ENCODE measurements at places on chromosomes 2 and 18. TPM values are rescaled to one million over a fixed set of nuclear protein-coding genes. Genes with fewer than 3 reads are reported as not detected.

The KCNG2 gene
- 0.18 TPM for total RNA-seq

- no peak for ATAC-seq
These were observed 20.2 kb downstream of the PRKAG3 start for GRCh38 chr2:218811382-218811781.

GRCh38 chr2:11750917-11751316, 4.5 kb downstream of the LPIN1 start:
- ATAC-seq: no peak

DNA sequence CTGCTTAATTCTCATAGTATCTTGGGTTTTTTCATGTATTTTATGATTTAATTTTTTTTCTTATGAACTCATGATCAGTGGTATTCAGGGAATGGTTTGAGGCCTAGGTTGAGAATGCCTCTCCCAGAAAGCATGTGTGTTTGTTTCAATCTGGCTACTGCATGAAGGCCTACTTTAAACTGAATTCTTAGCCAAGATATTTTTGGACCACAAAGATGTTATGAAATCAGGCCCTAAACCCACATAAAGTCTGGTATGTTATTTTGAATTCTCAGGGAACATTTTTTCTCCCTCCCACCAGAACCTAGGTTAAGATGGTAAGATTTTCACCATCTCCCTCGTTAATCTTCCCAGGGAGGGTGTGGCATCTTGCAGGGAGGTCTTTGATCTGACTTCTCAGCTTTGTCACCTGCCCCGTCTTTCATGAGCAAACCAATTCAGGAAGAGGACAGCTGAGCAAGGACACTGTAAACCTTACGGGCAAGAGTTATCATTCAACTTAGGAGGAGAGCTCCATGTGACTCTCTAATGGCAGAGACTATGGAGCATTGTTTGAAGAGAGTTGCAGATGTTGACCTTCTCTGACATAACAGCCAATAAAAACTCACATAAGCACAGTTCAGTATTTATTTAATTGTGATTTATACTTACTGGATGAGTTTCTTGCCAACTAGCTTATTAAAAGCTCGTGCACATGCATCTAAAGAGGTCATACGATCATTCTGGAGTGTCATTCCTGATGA, 21.3 kb upstream of the ACKR3 start:
- ATAC-seq: no peak

All from motor neuron (in vitro differentiated cells).